ENCODE measurements at places on chromosomes 13 and 19. TPM values are rescaled to one million over a fixed set of nuclear protein-coding genes. Genes with fewer than 3 reads are reported as not detected.

GRCh38 chr13:74986609-74987008 is 495.4 kb downstream of the TBC1D4 start:
- no peaks in the 10 kb centered on the region for H3K36me3 ChIP-seq
- H3K27me3 ChIP-seq, result no peaks in the 10 kb centered on the region
- no peaks in the 10 kb centered on the region for H3K4me1 ChIP-seq

DNA sequence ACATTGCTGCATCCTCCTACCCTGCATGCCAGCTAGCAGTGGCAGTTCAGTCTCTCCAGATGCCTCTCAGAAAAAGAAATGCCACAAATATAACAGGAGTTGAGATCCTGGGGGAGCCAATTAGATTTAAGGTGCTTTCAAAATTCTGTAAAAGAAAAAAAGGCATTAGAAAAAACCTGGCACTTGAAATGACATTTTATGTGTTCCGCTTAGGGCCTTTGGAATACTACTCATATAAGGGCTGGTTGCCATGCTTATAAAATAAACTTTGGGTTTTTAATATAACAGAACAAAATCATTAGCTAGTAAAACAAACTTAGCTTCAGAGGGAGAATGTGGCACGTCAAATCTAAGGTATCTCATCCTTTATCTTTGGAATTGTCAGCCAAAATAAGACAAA is 104.1 kb downstream of the ENOX1 start:
- no peaks in the 10 kb centered on the region for H3K27me3 ChIP-seq
- no peak for DNase-seq
- H3K27ac ChIP-seq, result no peak overlapping the region
- H3K36me3 ChIP-seq, result no peaks in the 10 kb centered on the region
- H3K4me3 ChIP-seq, result no peak overlapping the region

- peaks cover 46% of the 10 kb centered on the region for H3K4me1 ChIP-seq
- no peak overlapping the region for H3K4me3 ChIP-seq
- peaks cover 1% of the 10 kb centered on the region for H3K36me3 ChIP-seq
- DNase-seq, result no peak
- H3K27ac ChIP-seq, result no peak overlapping the region
- H3K27me3 ChIP-seq, result no peaks in the 10 kb centered on the region
Measured at GRCh38 chr13:114061047-114061446, 71.4 kb downstream of the RASA3 start.

DNA sequence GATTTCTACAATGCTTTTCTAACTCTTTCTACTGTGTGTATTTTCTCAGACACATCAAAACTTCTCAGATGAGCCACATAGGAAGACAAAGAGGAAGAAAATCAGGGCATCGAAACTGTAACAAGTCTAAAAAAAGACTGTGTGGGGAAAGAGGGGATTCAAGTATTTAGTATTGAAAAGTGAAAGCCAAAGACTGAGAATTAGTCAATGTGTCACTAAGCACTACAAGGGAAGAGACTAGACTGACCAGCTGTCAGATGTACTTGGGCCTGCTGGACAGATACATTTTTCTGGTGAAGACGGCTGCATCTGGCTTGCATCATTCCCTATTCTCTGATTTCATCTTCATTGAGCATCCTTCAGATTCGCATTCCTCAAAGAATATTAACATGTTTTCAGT is 25.4 kb downstream of the COMMD6 start:
- no peak for DNase-seq
- H3K4me1 ChIP-seq, result no peaks in the 10 kb centered on the region
- H3K36me3 ChIP-seq, result no peaks in the 10 kb centered on the region

- peaks cover 14% of the 10 kb centered on the region for H3K4me1 ChIP-seq
- DNase-seq, result no peak
- H3K4me3 ChIP-seq, result peak overlapping the region; percentile 88
- no peaks in the 10 kb centered on the region for H3K27me3 ChIP-seq
Measured at GRCh38 chr19:3625996-3626472, 556 bp downstream of the CACTIN start.

Gene MADCAM1
- 0.44 TPM for total RNA-seq

Gene FLT3LG
- 4.7 TPM for total RNA-seq

Gene C19orf25
- 28.0 TPM for total RNA-seq

All from endothelial cell of umbilical vein (primary cell).